Frontal cortex (tissue), 4 donors: ENCODE measurements at places on chromosomes 16 and 17.

GRCh38 chr16:81837312-81837751 is 58.2 kb downstream of the PLCG2 start:
- DNase-seq, result no peak

DNA sequence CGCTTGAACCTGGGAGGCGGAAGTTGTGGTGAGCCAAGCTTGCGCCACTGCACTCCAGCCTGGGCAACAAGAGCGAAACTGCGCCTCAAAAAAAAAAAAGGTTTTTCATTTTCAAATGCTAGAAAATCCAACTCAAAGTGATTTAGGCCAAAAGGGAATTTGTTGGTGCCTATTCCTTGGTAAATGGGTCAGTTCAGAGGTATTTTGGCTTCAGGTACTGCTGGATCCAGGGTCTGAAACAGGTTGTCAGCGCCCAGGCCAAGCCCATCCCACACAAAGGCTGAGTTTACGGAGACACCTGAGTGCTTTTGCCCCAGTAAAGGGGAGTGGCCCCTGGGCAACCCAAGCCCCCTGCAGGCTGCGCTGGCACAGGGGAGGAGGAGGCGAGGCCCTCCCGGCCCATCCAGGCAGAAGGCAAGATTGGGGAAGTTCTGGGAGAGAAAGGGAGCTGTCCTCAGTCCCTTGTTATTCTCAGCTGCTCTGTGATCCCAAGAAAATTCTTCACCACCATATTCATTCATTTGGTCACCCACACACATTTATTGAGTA is 8.5 kb upstream of the JPH3 start:
- DNase-seq, result no peak

DNA sequence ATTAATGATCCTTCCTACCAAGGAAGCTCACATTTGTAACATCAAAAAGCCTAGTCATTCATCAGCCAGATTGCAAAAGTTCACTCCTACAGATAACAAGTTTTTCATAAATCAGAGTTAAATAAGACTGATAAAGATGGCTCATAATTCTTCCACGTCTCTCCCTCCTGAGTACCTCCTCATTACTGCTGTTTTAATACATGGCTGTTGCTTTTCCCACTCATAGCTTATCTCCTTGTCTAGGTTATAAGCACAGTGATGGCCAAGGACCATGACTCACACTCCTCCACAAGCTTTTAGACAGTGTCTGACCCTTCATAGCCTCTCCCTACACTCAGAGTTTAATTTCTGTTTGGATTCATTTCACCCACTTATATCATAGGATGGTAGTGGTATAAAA is 100.9 kb upstream of the MON1B start:
- no peak for DNase-seq

DNA sequence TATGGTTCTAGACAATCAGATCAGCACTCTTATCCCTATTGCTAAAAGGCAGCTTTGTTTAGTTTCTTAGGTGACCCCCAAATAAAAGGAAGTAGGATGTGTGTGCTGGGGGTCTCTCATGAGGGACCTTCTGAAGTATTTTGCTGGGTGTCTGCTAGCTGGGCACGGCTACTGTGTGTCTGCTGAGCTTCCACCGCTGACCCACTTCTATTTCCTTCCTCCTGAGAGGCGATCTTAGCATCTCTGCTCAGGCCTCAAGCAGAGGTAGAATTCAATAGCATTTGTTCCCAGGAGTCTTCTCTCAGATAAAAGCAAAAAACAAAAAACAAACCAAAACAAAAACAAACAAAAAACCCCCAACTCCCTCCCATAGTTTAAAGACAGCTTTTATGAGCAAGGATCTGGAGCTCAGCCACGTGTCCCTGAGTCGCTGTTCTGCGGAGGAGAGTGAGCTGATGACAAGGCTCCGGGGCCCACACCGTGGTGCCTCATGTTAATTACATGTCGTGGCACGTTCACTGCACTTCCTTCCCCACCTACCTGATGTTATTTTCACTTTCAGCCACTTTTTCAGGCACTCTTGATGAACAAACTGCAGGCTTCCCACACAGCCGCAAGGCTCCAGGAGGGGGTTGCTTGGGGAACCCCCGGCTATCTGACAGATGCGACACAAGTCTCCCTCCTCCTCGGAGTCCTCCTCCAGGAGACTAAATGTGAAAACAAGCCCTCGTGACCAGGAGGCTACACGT is 83.5 kb downstream of the MARCHF10 start:
- no peak for DNase-seq

DNA sequence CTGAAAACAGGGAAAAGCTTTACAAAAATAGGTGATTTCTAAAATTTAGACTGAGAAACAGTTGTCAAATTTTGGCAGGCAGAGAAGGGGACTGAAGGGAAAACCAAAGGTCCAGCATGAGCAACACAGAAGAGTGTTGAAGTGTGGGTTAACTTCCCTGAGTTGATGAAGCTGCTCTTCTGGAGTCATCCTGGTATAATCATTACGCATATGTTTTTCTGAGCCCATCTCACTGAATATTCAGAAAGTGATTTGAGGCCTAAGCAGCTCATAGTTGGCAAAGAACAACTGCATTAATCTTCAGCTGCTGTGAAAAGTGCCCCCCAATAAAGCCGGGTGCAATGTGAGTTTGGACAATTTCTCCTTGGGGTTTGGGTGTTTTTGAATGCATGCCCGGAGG is 115.0 kb upstream of the RBBP6 start:
- no peak for DNase-seq

DNA sequence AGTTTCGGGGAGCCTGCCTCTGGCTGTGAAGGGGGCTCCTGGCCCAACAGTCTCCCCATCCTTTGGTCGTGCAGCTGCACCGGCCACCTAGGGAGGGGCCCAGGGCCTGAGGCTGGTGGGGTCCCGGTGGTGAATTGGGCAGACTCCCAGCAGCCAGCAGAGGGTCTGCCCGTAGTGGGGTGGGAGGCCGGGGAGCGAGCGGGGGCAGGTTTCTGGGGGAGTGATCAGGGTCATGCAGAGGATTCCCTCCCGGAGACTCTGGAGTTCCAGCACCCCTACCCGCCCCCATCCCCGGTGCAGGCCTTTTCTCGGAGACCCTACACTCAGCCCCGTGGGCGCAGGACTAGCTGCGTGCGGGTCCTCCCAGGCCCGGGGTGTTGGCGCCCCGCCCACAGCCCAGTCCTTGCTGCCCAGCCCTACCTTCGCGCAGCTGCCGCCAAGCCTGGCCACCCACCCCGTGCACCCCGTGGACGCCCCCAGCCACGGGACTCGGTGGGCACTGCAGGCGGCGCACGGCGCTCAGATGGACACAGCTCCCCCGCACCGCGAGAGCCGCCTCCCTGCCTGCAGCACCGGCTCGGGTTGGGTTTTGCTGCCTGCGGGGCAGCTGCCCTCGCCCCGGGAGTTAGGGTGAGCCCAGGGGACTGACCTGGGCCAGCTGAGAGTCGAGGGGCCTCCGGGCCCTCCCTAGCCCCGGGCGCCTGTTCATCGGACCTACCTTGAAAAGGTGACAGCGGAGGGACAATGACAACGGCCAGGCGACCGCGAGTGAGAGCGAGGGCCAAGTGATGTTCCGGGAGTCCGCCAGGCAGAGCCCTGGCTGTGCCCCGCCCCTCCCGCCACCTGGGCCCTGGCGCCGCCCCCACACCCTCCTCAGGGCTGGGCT is at the start of gene GNG13:
Gene GNG13, minus strand, starts transcription at position 787 of the 886 bp plus-strand sequence. CDS start 1,657 bp downstream, outside the sequence.
- DNase-seq, result peak; percentile 60

- no peak for DNase-seq
These were observed 37.1 kb downstream of the TMEM11 start for GRCh38 chr17:21176773-21177395.

DNA sequence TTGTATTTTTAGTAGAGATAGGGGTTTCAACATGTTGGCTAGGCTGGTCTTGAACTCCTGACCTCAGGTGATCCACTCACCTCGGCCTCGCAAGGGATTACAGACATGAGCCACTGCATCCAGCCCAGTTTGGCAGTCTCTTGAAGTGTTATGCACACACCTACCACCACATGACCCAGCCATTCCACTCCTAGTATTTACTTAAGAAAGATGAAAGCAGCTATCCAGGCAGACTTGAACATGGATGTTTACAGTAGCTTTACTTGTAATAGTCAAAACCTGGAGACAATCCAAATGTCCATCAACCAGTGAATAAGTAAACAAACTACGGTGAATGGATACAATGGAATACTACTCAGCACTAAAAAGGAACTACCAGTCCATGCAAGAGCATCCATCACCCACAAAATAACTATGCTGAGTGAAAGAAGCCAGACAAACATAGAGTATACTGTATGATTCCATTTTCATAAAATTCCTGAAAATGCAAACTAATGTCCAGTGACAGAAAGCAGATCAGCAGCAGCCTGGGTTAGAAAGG is 37.8 kb upstream of the RASD1 start:
- DNase-seq, result no peak

DNA sequence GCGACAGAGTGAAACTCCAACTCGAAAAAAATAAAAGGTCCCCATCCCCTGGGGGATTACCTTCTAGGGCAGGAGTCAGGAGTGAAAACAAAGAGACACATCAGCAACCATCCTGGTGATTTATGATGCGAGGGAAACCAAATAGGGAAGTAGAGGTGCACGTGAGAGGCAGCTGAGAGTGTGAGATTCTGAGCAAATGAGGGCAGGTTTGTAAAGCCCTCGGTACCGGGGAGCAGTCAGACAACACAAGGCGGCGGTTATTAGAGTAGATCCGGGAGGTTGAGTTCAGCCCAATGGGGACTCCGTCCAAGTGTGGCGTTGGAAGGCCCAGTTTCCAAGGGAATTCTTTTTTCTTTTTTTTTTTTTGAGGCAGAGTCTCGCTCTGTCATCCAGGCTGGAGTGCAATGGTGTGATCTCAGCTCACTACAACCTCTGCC is 7.4 kb upstream of the ARMC7 start:
- DNase-seq, result no peak

- peak; percentile 41 for DNase-seq
These were observed 2.7 kb downstream of the NUFIP2 start for GRCh38 chr17:29291163-29291752.

DNA sequence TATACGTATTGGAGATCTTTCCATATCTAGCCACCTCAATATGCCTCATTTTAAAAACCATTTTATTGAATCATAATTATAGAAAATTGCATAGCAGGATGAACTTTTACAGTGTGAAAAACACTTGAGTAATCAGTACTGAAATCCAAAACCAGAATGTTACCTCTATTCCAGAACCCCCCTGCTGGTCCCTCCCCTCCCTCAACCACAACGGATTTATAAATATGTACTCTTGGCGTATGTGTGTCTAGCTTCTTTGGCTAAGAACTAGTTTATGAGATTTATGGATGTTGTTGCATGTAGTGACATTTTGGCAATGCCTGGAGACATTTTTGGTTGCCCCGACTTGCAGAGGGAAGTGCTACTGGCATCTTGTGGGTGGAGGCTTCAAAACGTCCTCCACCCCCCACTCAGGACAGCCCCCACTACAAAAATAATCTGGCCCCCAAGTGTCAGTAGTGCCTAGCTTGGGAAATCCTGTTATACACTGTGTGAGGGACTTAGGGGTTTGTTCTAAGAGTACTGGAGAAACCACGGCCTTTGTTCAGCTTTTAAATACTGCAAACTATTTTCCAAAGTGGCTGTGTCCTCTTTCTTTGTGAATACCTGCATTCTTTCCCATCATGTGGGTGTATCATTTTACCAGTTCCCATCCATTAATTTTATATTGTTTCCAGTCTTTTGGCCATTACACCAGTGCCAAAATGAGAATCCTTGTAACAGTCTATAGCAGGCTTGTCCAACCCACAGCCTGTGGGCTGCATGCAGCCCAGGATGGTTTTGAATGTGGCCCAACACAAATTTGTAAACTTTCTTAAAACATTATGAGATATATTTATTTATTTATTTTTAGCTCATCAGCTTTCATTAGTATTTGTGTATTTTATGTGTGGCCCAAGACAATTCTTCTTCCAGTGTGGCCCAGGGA is 23.7 kb downstream of the ITPRIPL2 start:
- no peak for DNase-seq

GRCh38 chr17:76726231-76726775 is at the start of gene JMJD6:
JMJD6 (minus strand) TSS chr17:76726606; CDS start chr17:76726475, 131 bp downstream.
- DNase-seq, result peak; percentile 96

- no peak for DNase-seq
These were observed 249.1 kb downstream of the C16orf95 start for GRCh38 chr16:87067836-87068761.

DNA sequence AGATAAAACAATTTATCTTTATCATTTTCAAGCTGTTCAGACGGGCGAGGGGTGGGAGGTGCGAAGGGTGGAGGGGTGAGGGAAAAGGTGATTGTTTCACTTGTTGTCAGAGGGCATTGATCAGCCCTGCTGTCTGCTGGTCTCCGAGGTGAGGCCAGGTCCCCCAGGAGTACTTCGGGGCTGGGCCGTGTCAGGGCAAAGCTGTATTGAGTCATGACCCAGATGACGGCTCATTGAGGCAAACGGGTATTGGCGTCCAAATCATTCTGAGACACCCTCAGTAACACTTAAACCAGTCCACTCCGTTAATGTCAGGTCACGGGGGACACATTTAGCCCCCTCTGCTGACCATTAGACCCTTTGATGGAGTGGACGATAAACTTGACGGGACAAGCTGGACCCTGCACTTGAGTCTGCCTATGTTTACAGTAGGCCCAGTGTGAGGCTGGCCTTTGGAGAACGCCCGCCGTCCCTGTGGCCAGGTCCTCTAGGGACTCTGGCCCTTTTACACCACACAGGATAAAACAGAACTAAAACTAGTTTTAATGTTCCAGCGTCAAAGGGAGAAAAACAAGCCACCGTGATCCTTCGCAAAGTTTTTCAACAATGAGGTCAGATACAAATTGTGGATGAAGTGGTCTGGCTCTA is 502.2 kb upstream of the ZFHX3 start:
- no peak for DNase-seq

GRCh38 chr16:23435500-23435899 is 17.5 kb downstream of the COG7 start:
- peak; percentile 27 for DNase-seq

DNA sequence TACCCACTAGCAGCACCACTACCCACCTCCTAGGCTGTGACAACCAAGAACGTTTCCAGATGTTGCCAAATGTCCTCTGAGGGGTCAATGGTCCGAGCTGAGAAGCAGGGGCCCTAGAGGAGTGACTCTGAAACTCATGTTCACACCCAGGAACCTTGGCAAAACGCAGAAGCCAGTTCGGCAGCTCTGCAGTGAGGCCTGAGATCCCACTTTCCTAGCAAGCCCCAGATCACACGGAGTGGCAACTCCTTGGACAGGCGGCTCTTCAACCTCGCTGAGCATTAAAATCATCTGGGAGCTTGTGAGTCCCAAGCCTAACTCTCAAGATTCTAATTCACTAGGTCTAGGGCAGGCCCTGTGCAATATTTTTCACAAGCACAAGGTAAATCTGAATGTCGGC is 17.3 kb downstream of the ELAC2 start:
- no peak for DNase-seq

- no peak for DNase-seq
These were observed 35.4 kb upstream of the ENPP7 start for GRCh38 chr17:79695293-79695790.
